Aortic smooth muscle cell (primary cell): ENCODE measurements at places on chromosomes 3 and 15. TPM values are rescaled to one million over a fixed set of nuclear protein-coding genes. Genes with fewer than 3 reads are reported as not detected.

Gene AMT
- total RNA-seq: 1.1 and 1.5 TPM in 2 replicates

Gene HERC2
- total RNA-seq: 44.8 and 45.8 TPM in 2 replicates

Gene GPR149
- total RNA-seq: not detected in 2 replicates

Gene RAB43
- total RNA-seq: 10.8 and 11.8 TPM in 2 replicates
